ENCODE measurements at places on chromosomes 16 and 17. TPM values are rescaled to one million over a fixed set of nuclear protein-coding genes. Genes with fewer than 3 reads are reported as not detected.

DNA sequence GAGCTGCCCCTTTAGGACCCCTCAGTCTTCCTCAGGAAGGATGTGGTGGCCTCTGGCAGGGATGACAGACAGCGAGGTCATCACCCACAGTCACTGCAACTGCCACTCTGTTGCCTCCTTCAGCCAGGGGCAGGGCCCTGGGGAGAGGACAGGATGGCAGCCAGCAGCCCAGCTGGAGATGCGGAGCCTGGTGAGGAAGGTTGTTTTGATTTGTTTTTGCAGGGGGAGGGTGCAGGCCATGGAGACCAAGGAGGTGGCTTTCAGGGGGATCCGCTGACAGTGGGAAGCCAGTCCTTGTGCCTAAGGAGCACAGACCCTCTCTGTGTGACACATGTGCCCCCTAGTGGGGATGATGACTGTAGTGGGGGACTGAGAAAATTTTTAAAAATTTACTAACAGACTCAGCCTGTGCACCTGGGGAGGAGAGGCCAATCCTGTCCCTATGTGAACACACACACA lies 7.4 kb downstream of the PRCD start:
- H3K27me3 ChIP-seq: no peaks in the 10 kb centered on the region
- peak overlapping the region; percentile 51 for H3K27ac ChIP-seq
- no peaks in the 10 kb centered on the region for H3K36me3 ChIP-seq
- H3K4me1 ChIP-seq: no peaks in the 10 kb centered on the region

ST6GALNAC1 gene
- 0.31 TPM for total RNA-seq

- H3K4me3 ChIP-seq: no peak overlapping the region
- no peak for DNase-seq
- H3K36me3 ChIP-seq: no peaks in the 10 kb centered on the region
- no peaks in the 10 kb centered on the region for H3K27me3 ChIP-seq
Observed at GRCh38 chr17:6969323-6969726, 26.5 kb upstream of the ALOX12 start.

GRCh38 chr17:4939546-4939795 lies 375 bp downstream of the SLC25A11 start:
- H3K27me3 ChIP-seq: no peaks in the 10 kb centered on the region
- H3K4me3 ChIP-seq: peak overlapping the region; percentile 81
- peaks cover 5% of the 10 kb centered on the region for H3K4me1 ChIP-seq
- peak overlapping the region; percentile 86 for H3K27ac ChIP-seq

NKIRAS2 gene
- total RNA-seq: 26.8 TPM

DNA sequence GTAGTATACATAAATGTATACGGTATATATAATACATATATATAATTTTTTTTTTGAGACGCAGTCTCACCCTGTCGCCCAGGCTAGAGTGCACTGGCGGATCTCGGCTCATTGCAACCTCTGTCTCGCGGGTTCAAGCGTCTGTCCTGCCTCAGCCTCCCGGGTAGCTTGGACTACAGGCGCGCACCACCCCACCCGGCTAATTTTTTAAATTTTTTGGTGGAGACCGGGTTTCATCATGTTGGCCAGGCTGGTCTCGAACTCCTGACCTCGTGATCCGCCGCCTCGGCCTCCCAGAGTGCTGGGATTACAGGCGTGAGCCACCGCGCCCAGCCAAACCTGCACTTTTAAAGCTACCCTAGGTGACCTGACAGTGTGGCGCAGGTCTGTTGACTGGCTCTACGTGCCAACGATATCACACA lies 745 bp downstream of the PAM16 start:
- no peaks in the 10 kb centered on the region for H3K27me3 ChIP-seq
- peak overlapping the region; percentile 32 for H3K27ac ChIP-seq
- H3K4me3 ChIP-seq: peak overlapping the region; percentile 77
- H3K4me1 ChIP-seq: no peaks in the 10 kb centered on the region
- no peaks in the 10 kb centered on the region for H3K36me3 ChIP-seq

GRCh38 chr17:57943140-57943539 lies 12.1 kb downstream of the CUEDC1 start:
- H3K4me1 ChIP-seq: peaks cover 41% of the 10 kb centered on the region
- H3K4me3 ChIP-seq: no peak overlapping the region
- DNase-seq: no peak
- peak overlapping the region; percentile 52 for H3K27ac ChIP-seq

GRCh38 chr16:78718141-78718540 lies 618.7 kb downstream of the WWOX start:
- H3K27me3 ChIP-seq: no peaks in the 10 kb centered on the region
- H3K27ac ChIP-seq: no peak overlapping the region
- no peak overlapping the region for H3K4me3 ChIP-seq
- H3K4me1 ChIP-seq: no peaks in the 10 kb centered on the region
- H3K36me3 ChIP-seq: no peaks in the 10 kb centered on the region

ZNF232 gene
- total RNA-seq: 8.0 TPM

- H3K27ac ChIP-seq: peak overlapping the region; percentile 89
- peaks cover 2% of the 10 kb centered on the region for H3K36me3 ChIP-seq
- H3K27me3 ChIP-seq: no peaks in the 10 kb centered on the region
- no peak for DNase-seq
- H3K4me3 ChIP-seq: peak overlapping the region; percentile 90
Observed at GRCh38 chr17:42111871-42112551, 503 bp downstream of the DHX58 start.

GRCh38 chr16:67672739-67673662 lies 6.4 kb downstream of the C16orf86 start:
- H3K4me1 ChIP-seq: peaks cover 23% of the 10 kb centered on the region
- no peaks in the 10 kb centered on the region for H3K36me3 ChIP-seq
- peak overlapping the region; percentile 77 for H3K27ac ChIP-seq

UTS2R gene
- total RNA-seq: not detected

PAFAH1B1 gene
- 125 TPM for total RNA-seq

MMP2 gene
- 101 TPM for total RNA-seq

GRCh38 chr17:10792151-10792550 lies 11.7 kb downstream of the TMEM238L start:
- peak overlapping the region; percentile 58 for H3K27ac ChIP-seq
- H3K4me1 ChIP-seq: peaks cover 7% of the 10 kb centered on the region
- DNase-seq: peak; percentile 51
- H3K4me3 ChIP-seq: no peak overlapping the region
- H3K36me3 ChIP-seq: no peaks in the 10 kb centered on the region
- H3K27me3 ChIP-seq: no peaks in the 10 kb centered on the region

GRCh38 chr17:41258406-41258805 lies 3.2 kb downstream of the KRTAP9-9 start:
- H3K27ac ChIP-seq: no peak overlapping the region
- no peaks in the 10 kb centered on the region for H3K36me3 ChIP-seq
- no peaks in the 10 kb centered on the region for H3K27me3 ChIP-seq
- no peaks in the 10 kb centered on the region for H3K4me1 ChIP-seq
- no peak overlapping the region for H3K4me3 ChIP-seq
- no peak for DNase-seq

CPHXL2 gene
- not detected for total RNA-seq

GRCh38 chr17:31674717-31675349 lies 184.2 kb downstream of the COPRS start:
- H3K27me3 ChIP-seq: no peaks in the 10 kb centered on the region
- no peak overlapping the region for H3K4me3 ChIP-seq
- no peak for DNase-seq
- H3K36me3 ChIP-seq: no peaks in the 10 kb centered on the region

IRX3 gene
- total RNA-seq: 37.9 TPM

DNA sequence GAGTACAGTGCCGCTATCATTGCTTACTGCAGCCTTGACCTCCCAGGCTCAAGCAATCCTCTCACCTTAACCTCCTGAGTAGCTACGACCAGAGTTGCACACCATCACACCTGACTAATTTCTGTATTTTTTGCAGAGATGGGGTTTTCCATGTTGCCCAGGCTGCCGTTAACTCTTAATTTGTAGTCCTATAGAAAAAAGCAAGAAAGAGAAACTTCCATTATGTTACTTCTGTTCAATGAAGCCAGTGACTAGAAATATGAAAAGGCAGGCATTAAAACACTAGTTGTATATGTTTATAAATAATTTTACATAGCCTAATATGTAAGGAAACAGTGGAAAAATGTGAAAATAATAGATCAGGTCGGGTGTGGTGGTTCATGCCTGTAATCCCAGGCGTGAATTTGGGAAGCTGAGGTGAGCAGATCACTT lies 9.7 kb downstream of the RAD51C start:
- no peaks in the 10 kb centered on the region for H3K4me1 ChIP-seq
- no peak overlapping the region for H3K4me3 ChIP-seq
- no peaks in the 10 kb centered on the region for H3K27me3 ChIP-seq
- DNase-seq: no peak
- H3K27ac ChIP-seq: no peak overlapping the region

DNA sequence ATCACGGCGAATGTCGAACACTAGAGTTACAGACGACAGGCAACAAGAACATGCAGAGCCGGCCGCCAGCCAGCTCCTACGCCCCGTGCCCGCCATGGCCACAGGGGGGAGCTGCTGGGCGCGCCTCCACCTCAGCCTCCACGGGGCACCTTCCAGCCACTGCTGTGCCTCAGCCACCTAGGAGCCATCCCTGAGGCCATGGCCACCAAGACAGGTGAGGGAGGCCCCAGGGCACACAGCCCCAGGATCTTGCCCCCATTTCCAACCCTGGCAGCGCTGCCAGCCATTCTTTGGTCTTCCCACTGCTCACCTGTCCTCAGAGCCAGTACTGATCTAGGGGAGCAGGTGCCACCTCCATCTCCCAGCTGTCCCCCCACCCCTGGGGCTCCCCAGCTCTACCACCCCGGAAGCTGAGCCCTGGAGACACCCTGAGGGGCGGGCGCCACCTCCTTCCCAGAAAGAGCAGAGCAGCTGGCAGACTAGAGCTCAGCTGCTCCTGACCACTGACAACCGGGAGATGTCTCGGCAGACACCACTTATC lies 11.8 kb downstream of the GNPTG start:
- H3K27ac ChIP-seq: no peak overlapping the region
- DNase-seq: peak; percentile 82
- no peaks in the 10 kb centered on the region for H3K4me1 ChIP-seq
- H3K27me3 ChIP-seq: no peaks in the 10 kb centered on the region
- peaks cover 26% of the 10 kb centered on the region for H3K36me3 ChIP-seq

GRCh38 chr16:10543231-10543977 lies 37.0 kb downstream of the EMP2 start:
- H3K4me1 ChIP-seq: no peaks in the 10 kb centered on the region
- no peaks in the 10 kb centered on the region for H3K27me3 ChIP-seq
- DNase-seq: no peak
- no peak overlapping the region for H3K4me3 ChIP-seq
- no peak overlapping the region for H3K27ac ChIP-seq

CPSF4L gene
- total RNA-seq: not detected

DNA sequence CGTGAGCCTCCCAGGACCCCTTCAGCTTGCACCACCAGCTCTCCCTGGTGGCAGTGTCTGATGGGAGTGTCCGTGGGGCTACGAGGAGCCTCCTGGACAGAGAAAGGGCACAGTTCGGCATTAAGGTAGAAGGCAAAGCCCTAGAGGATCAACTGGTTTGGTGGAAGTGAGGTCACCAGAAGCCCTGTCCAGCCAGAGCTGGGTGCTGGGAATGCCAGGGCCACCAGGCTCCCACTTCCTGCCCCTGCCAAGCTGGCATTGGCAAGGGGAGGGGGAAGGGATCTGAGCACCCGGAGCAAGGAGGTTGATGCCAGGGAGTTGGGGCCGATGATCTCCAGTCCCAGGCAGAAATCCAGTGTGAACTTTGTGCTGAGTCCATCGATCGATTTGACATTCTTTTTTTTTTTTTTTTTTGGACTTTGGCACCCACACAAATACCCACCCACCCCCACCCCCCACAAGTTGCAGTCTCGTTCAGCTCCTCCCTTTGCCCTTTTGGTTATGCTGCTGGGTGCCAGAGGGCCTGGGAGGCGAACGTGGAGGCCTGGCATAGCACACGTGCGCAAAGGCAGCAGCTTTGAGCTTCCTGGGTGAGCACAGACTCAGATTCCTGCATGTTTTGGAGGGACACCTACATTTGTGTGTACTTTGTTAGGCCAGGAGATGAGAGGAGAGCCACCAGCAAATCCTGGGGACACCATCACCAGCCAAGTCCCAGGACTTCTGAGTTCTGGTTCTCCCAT lies 2.1 kb downstream of the NHERF1 start:
- no peak for DNase-seq
- no peaks in the 10 kb centered on the region for H3K27me3 ChIP-seq
- H3K27ac ChIP-seq: peak overlapping the region; percentile 91
- peak overlapping the region; percentile 75 for H3K4me3 ChIP-seq

KCTD2 gene
- 30.2 TPM for total RNA-seq

ANKRD40CL gene
- not detected for total RNA-seq

GRCh38 chr17:53313746-53314145 lies 509.0 kb upstream of the KIF2B start:
- DNase-seq: no peak
- no peaks in the 10 kb centered on the region for H3K36me3 ChIP-seq
- no peaks in the 10 kb centered on the region for H3K4me1 ChIP-seq
- no peaks in the 10 kb centered on the region for H3K27me3 ChIP-seq

TNFAIP1 gene
- 83.9 TPM for total RNA-seq

SLC16A13 gene
- total RNA-seq: 6.5 TPM

MYO15A gene
- total RNA-seq: 1.3 TPM

TMEM100 gene
- total RNA-seq: 7.2 TPM

Measured in kidney (tissue), 22 donors.